Myometrial cell (primary cell): ENCODE measurements at places on chromosomes 6 and 20. TPM values are rescaled to one million over a fixed set of nuclear protein-coding genes. Genes with fewer than 3 reads are reported as not detected.

The SLC17A1 gene
- total RNA-seq: not detected in 2 replicates

The PTGIS gene
- total RNA-seq: 0.58 and 0.89 TPM in 2 replicates

The TTBK1 gene
- total RNA-seq: not detected in 2 replicates

The PCSK2 gene
- total RNA-seq: not detected in 2 replicates

The PRSS35 gene
- total RNA-seq: 1.4 and 3.0 TPM in 2 replicates

The OXT gene
- not detected in 2 replicates for total RNA-seq

The IMPG1 gene
- not detected in 2 replicates for total RNA-seq

The CDK19 gene
- 6.6 and 7.6 TPM in 2 replicates for total RNA-seq

The TP53TG5 gene
- 3.2 TPM in 1 of 2 replicates, not detected in the other for total RNA-seq

The C6orf52 gene
- total RNA-seq: 0.71 TPM in 1 of 2 replicates, not detected in the other

The MAFB gene
- 0.71 TPM in 1 of 2 replicates, not detected in the other for total RNA-seq

The LGSN gene
- not detected in 2 replicates for total RNA-seq

The GPR6 gene
- total RNA-seq: not detected in 2 replicates

The SLC35B2 gene
- 102 and 121 TPM in 2 replicates for total RNA-seq

The RIMS1 gene
- total RNA-seq: not detected in 2 replicates

The SKIC2 gene
- total RNA-seq: 52.8 and 85.6 TPM in 2 replicates

The TMX4 gene
- 42.7 and 46.8 TPM in 2 replicates for total RNA-seq

The DEFB132 gene
- total RNA-seq: not detected in 2 replicates

The KIF25 gene
- 0.71 TPM in 1 of 2 replicates, not detected in the other for total RNA-seq

The SERINC3 gene
- total RNA-seq: 91.7 and 93.4 TPM in 2 replicates

The MARCKS gene
- 57.1 and 60.3 TPM in 2 replicates for total RNA-seq

The ANKRD66 gene
- total RNA-seq: not detected in 2 replicates

The BCAS1 gene
- not detected in 2 replicates for total RNA-seq

The SLC17A5 gene
- total RNA-seq: 30.7 and 34.9 TPM in 2 replicates

The RSPO3 gene
- not detected in 2 replicates for total RNA-seq

The CTAGE9 gene
- not detected in 2 replicates for total RNA-seq

The GPR63 gene
- 1.1 and 1.2 TPM in 2 replicates for total RNA-seq

The RIN2 gene
- 31.4 and 35.7 TPM in 2 replicates for total RNA-seq

The SMLR1 gene
- not detected in 2 replicates for total RNA-seq

The RANBP9 gene
- total RNA-seq: 15.3 and 21.6 TPM in 2 replicates

The OR12D3 gene
- total RNA-seq: not detected in 2 replicates

The EPHA7 gene
- total RNA-seq: under 0.01 TPM in 2 replicates

The KIF6 gene
- 0.89 and 1.4 TPM in 2 replicates for total RNA-seq

The SNAI1 gene
- total RNA-seq: 0.89 and 2.0 TPM in 2 replicates

The COL20A1 gene
- total RNA-seq: not detected in 2 replicates

The HLA-DOA gene
- total RNA-seq: not detected in 2 replicates

The NKAPL gene
- total RNA-seq: 0.29 and 1.6 TPM in 2 replicates

The WASF1 gene
- total RNA-seq: 4.6 and 9.7 TPM in 2 replicates

The HUS1B gene
- not detected in 2 replicates for total RNA-seq

The SCGN gene
- total RNA-seq: not detected in 2 replicates

The HCRTR2 gene
- total RNA-seq: not detected in 2 replicates

The PGC gene
- not detected in 2 replicates for total RNA-seq

The ID4 gene
- 3.5 and 4.4 TPM in 2 replicates for total RNA-seq

The ABT1 gene
- 11.2 and 19.0 TPM in 2 replicates for total RNA-seq

The BFSP1 gene
- 2.0 and 2.3 TPM in 2 replicates for total RNA-seq

The OOEP gene
- not detected in 2 replicates for total RNA-seq

The MMP24OS gene
- 23.4 and 30.7 TPM in 2 replicates for total RNA-seq

The C6orf118 gene
- total RNA-seq: not detected in 2 replicates
